Lower leg skin (tissue), 4 donors: ENCODE measurements at places on chromosomes 5 and 9. TPM values are rescaled to one million over a fixed set of nuclear protein-coding genes. Genes with fewer than 3 reads are reported as not detected.

Gene TMC1
- not detected for total RNA-seq

Gene CER1
- total RNA-seq, result not detected

Gene ACOT12
- total RNA-seq, result not detected

Gene COL23A1
- total RNA-seq, result 2.5 TPM

Gene CCDC180
- 5.2 TPM for total RNA-seq

Gene MYORG
- total RNA-seq, result 13.6 TPM

Gene ORM2
- total RNA-seq, result not detected

Gene WDR38
- total RNA-seq, result not detected

Gene PLPPR1
- total RNA-seq, result 0.39 TPM

Gene FOXD4L3
- not detected for total RNA-seq

Gene PCDHA5
- total RNA-seq, result not detected

Gene UBAC1
- total RNA-seq, result 95.0 TPM

GRCh38 chr9:2036844-2037243 is 21.7 kb downstream of the SMARCA2 start:
- DNase-seq, result no peak

GRCh38 chr5:173496883-173497255 is 119.6 kb downstream of the BOD1 start:
- no peak for DNase-seq

DNA sequence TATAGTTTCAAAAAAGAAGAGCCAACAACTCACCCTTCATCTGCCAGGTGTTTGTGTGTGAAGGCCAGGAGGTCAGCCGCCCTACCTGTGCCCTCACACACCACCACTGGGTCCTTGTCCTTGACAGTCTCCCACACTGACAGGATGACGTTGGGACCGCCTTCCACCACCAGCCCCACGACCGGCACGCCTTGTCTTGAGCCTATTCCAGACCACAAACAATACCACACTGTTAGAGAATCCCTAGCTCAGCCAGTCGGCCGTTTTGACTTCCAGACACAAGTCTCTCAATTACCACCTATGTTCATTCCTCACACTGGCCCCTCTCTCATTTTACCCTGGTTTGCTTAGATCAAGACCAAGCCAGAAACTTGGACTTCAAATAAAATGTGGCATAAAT is 66.1 kb downstream of the TRPM6 start:
- no peak for DNase-seq

DNA sequence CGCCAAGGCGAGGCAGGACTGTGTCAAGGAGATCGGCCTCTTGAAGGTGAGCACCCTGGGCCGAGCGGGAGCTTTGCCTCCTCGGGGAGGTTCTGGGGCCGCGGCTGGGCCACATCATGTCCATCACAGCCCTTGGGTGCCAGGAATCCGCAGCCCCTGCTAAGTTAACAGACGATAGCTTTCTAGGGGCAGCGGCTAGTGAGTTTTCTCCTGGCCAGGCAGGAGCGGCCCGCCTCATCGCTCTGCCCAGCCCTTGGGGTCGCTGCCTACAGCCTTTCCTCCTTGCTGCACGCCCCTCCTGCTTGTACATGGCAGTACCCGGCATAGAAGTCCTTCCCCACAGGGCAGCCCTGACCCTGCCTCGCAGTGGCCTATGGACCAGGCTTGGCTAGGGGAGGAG is 56.2 kb downstream of the NEK6 start:
- DNase-seq, result no peak

- no peak for DNase-seq
Observed at GRCh38 chr5:32984851-32985610, 273.9 kb downstream of the NPR3 start.

GRCh38 chr5:155342956-155343355 is 329.4 kb downstream of the KIF4B start:
- no peak for DNase-seq

DNA sequence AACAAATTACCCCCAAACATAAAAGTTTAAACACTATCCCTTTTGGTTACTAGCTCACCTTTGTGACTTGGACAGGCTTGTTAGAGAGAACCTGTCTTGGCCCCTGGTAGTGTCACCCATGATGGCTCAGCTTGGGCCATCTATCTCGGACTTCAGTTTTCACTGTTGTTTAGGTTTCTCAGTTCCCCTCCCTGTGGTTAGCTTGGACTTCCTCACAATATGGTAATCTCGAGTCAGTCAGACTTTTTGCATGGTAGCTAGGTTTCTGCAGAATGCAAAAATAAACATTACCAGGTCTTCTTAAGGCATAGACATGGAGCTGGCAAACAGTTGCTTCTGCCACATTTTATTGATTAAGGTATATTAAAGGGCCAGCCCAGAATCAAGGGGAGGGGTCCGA is 324.3 kb upstream of the RORB start:
- DNase-seq, result no peak

DNA sequence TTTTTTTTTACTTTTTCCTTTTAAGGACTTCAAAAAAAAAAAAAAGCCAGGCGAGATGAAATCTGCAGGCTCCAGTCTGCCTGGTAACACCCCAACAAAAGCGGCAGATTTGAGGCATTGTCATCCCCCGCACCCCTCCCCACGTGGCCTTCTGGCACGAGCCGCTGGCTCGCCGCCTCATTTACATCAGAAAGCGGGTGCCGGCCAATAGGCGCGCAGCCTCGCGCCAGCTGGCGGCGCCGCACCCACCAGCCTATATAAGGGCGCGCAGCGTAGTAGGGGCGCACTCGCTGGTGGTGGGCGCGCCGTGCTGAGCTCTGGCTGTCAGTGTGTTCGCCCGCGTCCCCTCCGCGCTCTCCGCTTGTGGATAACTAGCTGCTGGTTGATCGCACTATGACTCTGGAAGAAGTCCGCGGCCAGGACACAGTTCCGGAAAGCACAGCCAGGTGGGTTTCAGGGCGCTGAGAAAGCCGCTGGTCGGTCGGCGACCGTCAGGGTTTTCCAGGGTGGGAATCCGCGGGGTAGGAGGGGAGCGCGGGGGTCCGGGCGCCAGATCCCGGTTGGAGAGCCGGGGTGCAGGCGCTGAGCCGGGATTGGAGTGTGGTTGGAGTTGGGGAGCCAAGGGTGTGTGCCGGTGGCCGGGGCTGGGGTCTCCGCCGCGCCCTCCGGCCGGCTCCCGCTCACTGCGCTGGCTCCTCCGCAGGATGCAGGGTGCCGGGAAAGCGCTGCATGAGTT is at the start of gene GADD45G:
TSS of gene GADD45G (plus strand) at position 284 of the 736 bp plus-strand sequence. CDS start at position 394, 110 bp downstream.
- peak; percentile 97 for DNase-seq

DNA sequence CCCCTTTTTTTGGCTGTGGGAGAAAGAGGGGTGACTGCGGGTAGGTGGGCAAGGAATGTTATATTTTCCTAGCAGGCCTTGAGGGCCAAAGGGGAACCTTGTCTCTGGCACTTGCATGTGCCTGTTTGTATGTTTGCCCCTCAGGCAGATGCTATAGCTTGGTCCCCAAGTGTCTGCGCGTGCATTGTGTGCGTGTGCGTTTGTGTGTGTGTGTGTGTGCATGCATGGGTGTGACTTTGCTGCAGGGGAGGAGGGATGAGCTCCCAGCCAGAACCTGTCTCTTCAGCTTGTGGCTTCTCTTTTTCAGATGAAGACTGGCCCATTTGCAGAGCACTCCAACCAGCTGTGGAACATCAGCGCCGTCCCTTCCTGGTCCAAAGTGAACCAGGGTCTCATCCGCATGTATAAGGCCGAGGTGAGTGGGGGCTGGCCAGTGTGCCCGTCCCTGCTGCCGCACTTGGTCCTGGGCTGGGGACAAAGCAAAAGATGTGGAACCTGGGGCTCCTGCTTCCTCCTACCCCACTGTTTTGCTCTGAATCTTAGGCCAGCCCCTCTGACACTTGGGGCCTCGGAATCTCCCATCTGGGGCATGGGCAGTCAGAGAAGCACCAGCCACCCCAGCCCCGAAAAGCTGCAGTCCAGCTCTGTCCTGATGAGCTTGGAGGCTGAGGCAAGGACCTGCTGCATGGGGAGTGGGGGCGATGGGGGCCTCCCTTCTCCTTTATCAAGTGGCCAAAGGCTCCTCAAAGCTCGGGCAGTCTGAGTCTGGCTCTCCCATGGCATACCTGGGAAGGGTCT is 31.1 kb downstream of the PTPA start:
- DNase-seq, result no peak

GRCh38 chr9:137638680-137639079 is 19.9 kb downstream of the EHMT1 start:
- no peak for DNase-seq

GRCh38 chr9:121708768-121709488 is 57.5 kb downstream of the DAB2IP start:
- DNase-seq, result no peak

DNA sequence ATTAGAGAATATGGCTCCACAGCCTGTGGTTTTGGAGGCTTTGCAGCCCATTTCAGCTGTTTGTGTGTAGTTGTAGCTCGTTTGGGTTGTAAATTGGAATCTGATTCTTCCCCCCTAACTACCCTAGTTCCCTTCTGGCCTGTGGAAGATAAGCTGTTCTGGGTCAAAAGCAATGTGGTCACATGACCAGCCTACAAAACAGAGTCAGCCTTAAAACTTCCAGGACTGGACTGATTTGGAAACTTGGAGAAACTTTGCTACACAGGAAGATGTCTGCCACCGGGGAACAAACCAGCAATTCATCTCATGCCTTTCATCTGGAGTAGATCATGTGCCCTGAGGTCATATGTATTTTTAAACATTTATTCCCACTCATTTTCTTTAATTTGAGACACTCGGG is 83.8 kb downstream of the DAPK1 start:
- DNase-seq, result no peak

DNA sequence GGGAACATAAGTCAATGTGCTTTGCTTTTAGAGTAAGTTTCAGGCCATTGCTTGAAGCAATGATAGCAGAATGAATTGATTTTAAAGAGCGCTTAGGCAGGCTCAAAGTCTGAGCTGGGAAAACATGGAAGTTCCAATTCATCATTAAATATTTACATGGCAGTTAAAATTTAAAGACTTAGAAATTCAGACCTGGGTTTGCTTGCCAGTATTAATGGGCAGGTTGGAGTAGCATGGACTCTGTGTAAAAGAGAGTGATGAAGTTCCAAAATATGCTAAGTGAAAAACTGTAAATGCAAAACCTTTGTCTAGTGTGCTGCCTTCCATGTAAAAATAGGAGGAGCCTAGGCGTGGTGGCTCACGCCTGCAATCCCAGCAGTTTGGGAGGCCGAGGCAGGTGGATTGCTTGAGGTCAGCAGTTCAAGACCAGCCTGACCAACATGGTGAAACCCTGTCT is 48.3 kb upstream of the PIK3R1 start:
- DNase-seq, result no peak
